Caki2 (cell line): ENCODE measurements at places on chromosomes 11 and 22. TPM values are rescaled to one million over a fixed set of nuclear protein-coding genes. Genes with fewer than 3 reads are reported as not detected.

Gene AASDHPPT
- 32.6 and 56.4 TPM in 2 replicates for total RNA-seq

Gene HEPHL1
- total RNA-seq, result not detected in 2 replicates

Gene SPDYC
- not detected in 2 replicates for total RNA-seq

Gene KRTAP5-4
- total RNA-seq, result not detected in 2 replicates

Gene MYBPC3
- not detected in 2 replicates for total RNA-seq

Gene POTEH
- not detected in 2 replicates for total RNA-seq

Gene DAGLA
- 0.74 and 2.4 TPM in 2 replicates for total RNA-seq

Gene RBMXL2
- not detected in 2 replicates for total RNA-seq

Gene KCNJ5
- 0.14 TPM in 1 of 2 replicates, not detected in the other for total RNA-seq

Gene NECTIN1
- total RNA-seq, result 0.52 and 1.1 TPM in 2 replicates

Gene MGAT3
- total RNA-seq, result not detected in 2 replicates

Gene NLRP10
- not detected in 2 replicates for total RNA-seq

DNA sequence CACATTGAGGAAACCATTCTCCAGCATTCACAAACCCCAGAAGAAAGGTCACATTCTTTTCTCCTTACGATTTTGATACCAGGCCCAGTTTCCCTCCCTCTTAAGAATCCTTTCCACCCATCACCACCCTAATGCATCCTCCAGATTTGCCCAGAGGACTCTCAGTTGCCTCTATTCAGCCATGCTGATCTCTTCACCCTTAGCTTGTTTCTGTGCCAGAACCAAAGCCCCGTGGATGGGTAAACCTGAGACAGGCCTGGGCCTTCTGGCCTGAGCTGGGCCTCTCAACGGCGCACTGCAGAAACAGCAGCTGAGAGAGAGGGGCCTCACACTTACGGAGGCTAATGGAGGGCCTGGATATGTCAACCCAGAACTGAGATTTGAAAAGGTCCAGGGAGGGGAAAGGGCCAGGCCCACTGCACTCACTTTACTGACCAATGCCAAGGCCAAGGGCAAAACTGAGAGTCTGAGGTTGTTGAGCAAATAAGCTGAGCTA lies 32.2 kb upstream of the OAF start:
- DNase-seq, result no peak

DNA sequence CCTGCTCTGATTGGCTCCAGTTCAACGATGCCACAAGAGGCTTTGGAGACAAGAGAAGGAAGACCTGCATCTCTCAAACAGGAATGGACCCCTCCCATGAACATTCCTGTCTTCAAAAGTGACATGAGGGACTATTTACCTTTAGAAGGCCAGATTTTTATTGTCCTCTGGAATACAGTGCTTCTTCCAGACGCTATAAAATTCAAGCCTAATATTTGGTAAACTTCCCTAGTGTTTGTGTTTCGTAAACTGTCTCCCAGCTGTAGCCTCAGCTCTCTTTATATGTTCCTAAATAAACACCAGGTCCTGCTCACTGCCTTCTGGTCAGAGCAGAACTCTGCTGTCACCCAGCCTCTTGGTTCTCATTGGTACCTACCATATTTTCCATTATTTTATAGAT lies 157.8 kb downstream of the CCDC34 start:
- DNase-seq, result no peak

DNA sequence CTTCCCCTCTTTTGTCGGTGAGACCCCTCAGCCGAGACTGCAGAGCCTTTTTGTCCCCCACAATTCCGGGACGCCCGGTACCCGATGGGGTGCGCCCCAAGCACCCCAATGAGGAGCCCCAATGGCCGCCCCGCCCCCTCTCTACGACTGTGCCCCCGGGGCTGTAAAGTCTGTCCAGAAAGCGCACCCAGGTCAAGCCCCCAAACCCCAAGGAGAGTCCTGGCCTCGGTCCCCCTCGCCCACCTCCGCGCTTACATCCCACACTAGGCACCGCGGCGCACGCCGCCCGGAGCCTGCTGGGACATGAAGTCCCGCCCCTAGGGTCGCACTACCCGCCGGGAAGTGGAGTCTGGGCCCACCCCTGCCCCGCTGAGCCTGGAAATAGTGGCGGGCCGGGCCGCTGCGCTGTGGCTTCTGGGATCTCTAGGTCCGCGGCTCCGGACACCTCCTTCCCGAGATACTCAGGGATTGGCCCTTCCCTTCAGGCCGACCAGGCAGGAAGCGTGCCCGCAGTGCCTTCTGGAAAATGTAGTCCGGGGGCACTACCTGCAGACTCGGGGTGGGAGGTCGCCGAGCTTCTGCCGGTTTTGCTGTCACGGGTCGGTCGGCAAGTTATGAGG lies at the start of gene MEN1:
Gene MEN1, minus strand, starts transcription at position 281 of the 620 bp plus-strand sequence. CDS start 442 bp downstream, outside the sequence.
- peak; percentile 91 for DNase-seq

DNA sequence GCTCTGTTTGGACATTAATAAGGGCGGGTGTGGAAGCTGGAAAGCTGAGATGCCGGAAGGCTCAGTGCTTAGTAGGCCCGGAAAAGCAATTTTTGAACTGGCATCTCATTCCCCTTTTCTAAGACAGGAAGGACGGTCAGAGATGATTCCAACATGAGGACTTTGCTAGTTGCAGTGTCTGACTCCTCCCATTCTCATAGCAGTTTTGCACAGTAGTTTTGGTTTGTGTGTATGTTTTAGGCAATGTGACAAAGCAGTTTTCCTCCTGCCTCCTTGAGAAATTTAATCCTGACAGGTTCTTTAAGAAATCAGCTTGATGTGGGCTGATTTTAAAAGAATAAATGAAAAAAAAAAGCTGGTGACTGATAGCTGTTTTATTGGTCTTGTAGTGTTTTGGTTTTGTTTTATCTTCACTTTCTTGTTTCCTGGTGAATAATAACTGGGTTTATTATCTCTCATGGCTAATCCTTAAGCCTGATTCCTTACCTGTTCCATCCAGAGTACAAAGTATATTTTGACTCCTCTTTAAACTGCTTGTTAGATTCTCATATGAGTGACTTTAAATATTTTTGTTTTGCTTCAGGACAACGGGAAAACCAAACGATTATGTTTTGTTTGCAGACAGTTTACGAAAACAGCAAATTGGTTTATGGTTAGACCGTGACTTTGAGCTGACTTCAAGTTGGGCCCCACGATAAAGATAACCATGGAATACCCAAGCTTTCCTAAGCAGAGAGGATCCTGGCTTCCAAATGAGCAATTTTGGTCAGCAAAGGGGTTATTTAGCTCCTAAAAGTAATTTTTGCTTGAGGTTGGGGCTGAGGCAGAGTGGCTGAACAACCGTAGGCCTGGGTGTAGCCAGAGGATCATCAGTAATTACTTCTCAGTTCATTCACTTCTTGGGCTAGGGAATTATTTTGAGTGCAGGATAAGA lies 3.4 kb downstream of the PTPRJ start:
- peak; percentile 57 for DNase-seq

DNA sequence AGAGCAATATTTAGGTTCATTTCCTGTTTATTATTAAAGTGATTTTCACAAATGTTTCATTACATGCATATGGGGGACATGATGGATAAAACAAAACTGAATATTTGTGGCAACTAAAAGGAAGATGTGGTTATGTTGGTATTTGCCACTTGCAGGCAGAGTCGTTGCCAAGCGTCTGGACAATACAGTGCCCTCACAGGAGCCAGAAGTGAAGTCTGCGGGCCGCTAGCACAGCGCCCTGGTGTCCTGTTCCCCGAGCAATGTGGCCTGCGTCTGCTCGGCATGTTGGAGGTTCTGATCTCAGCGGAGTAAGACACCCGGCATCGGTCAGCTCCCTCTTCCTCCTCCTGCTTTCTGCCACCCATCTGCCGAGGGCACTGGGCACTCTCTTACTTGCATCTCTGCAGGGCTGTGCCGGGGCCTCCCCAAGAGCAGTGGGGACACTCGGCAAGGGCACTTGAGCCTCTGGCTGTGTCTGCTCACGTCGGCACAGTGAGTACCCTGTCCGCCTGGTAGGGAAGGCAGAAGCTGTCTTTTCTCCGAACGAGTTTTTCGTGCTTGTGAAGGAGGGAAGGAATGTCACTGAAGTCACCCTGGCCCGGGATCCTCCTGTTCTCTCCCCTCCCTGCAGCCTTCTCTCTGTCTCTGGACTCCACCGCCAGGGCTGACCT lies 10.5 kb upstream of the TTLL12 start:
- DNase-seq, result no peak

- DNase-seq, result no peak
Measured at GRCh38 chr11:70433966-70434812, 35.9 kb downstream of the CTTN start.

- DNase-seq, result no peak
Measured at GRCh38 chr11:15875943-15876342, 480.4 kb downstream of the SOX6 start.

DNA sequence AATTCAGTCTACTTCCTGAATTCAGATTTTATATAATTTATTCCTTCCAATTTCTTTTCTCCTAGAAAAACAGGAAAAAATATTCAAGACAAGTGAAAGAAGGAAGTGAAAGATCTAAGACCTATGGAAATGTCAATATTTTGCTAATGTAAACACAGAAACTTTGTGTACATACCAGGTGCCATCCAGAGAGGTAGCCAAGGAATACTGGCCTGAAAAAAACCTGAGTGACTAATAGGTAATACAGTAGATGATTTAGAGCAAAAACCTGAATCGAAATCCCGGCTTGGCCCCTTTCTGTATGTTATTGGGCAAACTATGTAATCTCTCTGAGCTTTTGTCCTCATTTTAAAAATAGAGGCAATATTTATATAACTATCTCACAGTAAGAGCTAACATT lies 59.2 kb upstream of the FSHB start:
- no peak for DNase-seq

GRCh38 chr22:31308181-31308580 lies 15.9 kb upstream of the PIK3IP1 start:
- DNase-seq, result no peak

- DNase-seq, result no peak
Measured at GRCh38 chr22:36221799-36222751, 17.3 kb downstream of the APOL2 start.

GRCh38 chr11:117946842-117947526 lies 17.8 kb upstream of the TMPRSS13 start:
- peak; percentile 76 for DNase-seq

GRCh38 chr11:119974051-119974450 lies 163.9 kb downstream of the TRIM29 start:
- no peak for DNase-seq

- no peak for DNase-seq
Measured at GRCh38 chr11:11414996-11415395, 61.9 kb upstream of the CSNK2A3 start.

DNA sequence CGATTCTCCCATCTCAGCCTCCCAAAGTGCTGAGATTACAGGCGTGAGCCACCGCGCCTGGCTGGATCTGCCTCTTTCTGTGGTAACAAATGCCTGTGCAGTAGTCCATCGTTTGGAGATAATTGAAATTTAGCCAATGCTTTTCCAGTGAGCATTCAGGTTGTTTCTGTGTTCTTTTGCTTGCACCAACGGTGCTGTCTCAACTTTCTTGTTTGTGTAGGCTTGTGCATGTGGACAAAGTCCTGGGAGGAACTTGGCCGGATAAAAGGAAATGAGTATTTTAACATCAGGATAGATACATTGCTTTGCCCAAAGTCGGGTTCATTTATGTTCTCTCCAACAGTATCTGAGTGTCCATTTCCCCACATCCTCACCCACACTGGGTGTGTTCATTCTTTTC lies 85.7 kb downstream of the KIAA1671 start:
- DNase-seq, result no peak

- no peak for DNase-seq
Measured at GRCh38 chr22:45529105-45529504, 26.4 kb downstream of the FBLN1 start.

- DNase-seq, result no peak
Measured at GRCh38 chr11:47156951-47157350, 19.7 kb downstream of the ARFGAP2 start.

DNA sequence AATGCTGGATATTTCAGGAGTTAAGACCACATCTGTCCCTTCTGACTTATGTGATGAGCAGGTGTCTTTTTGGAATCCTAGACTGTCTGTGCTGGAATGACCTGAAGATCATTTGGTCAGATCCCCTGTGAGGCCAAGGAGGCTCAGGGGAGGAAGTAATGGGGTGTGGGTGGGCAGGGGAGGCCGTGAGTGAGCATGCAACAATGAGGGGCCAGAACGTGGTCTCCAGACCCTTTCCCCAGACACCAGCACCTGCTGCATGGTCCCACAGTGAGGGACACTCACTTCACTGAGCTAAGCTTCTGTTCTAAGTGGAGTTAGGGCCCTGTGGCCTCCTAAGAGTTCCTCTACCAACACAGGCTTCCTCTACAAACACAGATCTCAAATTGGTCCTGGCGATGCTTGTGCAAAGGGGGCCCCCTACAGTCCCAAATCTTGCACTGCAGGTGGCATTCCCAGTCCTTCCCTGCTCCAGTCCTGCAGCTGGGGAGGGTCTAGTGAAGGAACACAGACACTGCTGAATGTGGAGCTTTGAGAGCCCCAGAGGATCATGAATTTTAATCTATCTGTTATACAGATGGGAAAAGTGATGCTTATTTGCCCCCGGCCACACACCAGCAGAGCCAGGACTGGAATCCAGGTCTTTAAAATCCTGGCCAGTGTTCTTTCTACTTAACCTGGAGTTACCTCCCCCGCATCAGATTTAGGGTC lies 7.4 kb downstream of the USP2 start:
- peak; percentile 63 for DNase-seq

GRCh38 chr22:19875061-19875530 lies 20.4 kb upstream of the GNB1L start:
- no peak for DNase-seq

- DNase-seq, result peak; percentile 40
Measured at GRCh38 chr11:22337596-22338485, at the start of gene SLC17A6. SLC17A6 (plus strand) TSS chr11:22338381; CDS start chr11:22338534, 153 bp downstream.

DNA sequence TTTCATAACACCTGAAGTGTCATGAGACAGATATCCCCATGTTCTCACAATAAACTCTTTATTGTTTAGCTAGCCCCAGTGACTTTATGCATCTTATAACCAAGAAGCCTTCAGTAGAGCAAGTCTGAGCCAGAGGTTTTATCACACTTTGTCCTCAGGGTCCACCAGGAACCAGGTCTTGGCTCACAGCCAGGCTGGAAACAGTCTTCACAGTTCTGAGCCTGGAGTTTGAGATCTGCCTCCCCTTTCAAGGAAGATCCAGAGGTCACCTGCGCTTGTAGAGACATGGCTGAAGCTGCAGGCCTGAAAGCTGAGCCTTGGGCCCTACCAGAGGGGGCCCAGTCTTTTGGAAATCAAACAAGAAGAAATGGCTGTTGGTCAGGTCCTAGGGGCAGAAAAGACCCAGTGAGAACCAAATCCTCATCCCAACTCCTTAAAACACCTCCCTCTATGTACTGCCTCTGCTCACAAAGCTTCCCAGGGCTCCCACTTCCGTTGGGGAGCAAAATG lies 3.5 kb downstream of the RRP8 start:
- no peak for DNase-seq

DNA sequence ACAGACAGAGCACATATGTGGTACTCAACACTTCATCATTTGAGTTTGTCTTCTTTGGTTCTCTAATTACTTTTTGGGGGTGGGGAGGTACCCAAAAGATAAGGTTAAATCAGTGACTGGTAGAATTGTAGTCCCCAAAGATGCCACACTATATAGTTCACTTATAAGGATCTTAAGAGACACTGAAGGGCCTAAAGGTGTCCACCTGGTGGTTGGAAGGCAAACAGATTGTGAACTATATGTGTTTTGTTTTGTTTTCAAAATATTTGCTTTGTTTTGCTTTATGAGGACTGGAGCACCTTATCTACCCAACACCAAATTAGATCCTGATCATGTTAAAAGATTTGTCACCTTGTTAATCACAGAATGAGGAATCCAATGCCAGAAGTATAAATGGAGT lies 136.1 kb downstream of the DCDC1 start:
- DNase-seq, result no peak
